ENCODE measurements at places on chromosomes 7 and 10.

- no peak for DNase-seq
These were observed 3.2 kb upstream of the RSU1 start for GRCh38 chr10:16820421-16820820.

DNA sequence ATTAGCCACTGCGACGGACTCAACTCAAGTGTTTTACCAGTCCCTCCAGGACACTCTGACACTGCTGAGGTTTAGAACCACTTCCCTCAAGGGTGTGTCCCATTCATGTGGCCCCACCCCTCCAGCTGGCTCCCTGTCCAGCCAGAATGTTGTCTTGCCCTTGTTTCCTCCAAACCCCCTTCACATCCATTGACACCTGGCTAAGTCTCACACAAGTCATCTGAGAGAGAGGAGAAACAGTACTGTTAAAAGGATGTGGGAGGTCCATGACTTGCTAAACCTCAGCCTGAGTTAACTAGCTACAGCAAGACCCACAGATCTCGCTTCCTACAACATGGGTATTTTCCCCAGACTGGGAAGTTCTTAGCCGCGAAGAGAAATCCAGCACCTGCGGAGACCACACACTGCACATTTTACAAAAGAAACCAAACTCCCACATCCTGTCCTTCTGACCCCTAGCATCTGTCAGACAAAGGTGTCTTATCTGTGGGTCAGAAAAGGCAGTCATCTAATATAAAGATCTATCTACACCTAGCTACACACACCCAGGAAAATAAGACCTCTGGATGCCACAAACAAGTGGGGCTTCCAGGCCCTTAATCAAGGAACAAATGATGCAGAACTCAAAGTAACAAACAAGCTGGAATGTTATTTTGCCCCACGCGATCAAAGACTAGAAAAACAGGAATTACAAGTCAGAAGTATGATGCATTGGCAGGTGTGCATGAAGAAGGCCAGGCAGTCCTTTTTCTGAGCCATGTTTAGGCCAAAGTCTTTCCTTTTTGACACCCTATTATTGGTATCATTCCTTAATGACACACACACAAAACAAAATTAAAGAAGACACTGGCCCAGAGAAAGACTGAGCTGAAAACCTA lies 13.9 kb downstream of the OSBPL3 start:
- no peak for DNase-seq

DNA sequence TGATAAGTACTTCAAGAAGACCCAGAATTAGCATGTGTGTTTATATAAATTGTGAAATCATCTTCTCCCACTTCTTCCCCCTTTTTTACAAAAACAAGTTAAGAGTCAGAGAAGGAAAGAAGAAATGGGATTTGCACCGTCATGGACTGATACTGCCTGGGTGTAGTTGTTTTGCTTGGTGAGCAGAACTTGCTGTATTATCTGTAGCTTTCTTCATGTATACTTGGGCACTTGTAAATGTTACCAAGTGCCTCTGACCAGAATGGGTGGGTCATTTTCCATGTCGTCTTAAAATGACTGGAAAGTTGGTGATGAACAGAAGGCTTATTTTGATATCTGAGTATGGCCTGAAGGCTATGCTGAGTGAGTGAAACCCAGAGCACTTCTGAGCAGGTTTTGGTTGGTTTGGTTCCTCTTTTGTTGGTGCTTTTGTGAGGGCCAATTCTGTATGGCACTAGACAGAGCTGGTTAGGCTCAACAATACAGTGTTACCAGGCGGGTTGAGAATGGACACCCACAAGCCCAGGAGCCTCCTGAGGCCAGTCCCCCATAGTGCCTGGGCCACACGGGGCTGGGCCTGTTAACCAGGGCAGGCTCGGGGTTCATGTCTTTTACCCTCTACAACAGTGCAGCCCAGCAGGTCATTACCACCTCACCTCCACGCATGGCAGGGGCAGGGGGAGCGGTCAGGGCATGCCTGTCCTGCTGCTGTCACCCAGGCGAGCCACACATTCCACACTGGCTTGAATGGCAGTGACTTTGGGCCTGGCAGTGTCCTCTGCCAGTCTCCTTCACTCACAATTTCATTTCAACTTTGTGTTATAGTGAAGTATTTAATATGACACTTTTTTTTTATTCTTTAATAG lies 115.1 kb downstream of the CCNY start:
- no peak for DNase-seq

GRCh38 chr10:97217299-97217698 lies 31.5 kb upstream of the SLIT1 start:
- no peak for DNase-seq

DNA sequence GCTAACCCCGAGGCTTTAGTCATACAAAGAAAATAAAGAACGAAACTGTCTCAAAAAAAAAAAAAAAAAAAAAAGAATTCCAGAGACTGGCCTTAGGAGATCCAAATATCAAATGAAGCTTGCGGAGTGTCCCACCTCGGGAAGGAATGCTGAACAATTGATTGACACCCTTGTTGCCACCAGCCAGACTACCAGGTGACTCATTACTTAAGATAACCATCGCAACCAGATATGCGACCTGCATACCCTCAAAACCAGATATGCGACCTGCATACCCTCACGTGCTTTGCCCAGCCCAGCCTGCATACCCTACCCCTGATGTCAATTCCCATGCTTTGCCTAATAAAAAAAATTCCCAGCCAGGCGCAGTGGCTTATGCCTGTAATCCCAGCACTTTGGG lies 2.7 kb upstream of the PRKRIP1 start:
- DNase-seq = no peak

GRCh38 chr7:151423936-151424335 lies 14.1 kb upstream of the WDR86 start:
- no peak for DNase-seq

DNA sequence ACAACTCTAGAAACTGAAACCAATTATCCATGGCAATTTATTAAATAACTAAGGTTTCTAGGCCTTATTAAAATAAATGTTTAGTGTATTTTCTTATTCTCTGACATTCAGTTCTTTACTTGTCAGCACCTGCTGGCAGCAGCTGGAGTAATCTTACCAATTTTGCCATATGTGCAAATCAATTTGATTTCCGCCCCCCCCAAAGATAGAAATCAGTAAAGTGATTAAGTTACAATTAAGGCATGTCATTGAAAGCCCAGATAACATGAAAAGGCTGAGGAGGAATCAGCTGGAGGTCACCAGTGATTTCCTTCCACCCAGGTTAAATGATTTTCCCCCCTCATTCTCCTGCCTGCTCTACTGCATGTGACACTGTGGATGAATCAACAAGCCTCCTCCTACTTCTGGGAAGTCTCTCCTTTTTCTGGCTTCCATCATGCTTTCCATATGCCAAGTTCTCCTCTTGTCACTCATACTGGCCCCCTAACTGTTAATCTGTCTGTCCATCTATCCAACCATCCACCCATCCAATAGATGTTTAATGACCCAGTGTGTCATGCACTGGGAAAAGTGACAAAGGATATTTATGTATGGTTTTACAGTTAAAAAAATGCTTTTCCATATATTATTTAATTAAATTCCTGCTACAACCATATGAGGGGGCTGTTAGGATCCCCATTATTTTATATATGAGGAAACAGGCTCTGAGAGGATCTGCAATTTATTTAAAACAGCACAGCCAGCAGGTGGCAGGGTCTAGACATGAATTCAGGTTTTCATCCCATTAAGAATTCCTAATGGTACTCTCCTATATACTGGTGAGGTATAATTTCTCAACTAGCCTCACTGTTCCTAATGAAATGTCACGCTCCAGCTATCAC lies 116.5 kb downstream of the ATXN7L1 start:
- DNase-seq = peak; percentile 11

GRCh38 chr10:17751781-17752445 lies at the start of gene TMEM236:
Gene TMEM236, plus strand, starts transcription at chr10:17752201. Its CDS starts 95 bp downstream, at chr10:17752296.
- no peak for DNase-seq

- DNase-seq = no peak
These were observed 29.6 kb downstream of the ARHGAP21 start for GRCh38 chr10:24694086-24694485.

DNA sequence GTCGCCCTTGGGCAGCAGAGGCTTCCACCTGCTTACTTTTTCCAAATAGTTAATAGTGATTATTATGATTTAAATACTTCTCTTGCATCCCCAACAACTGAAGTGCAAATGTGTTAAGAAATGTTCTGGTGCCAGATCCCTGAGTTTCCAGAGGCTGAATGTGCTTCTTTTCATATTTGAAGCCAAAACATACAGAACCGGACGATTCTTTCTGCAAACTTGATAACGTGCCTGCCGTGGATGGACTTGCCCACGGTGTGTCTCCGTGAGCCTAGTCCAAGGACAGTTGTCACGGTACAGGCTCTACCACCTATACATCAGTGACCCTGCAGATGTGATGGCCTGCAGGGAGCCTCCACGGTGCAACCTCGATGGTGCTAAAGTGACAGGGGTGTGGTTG lies 198.6 kb upstream of the LYZL2 start:
- DNase-seq = no peak

DNA sequence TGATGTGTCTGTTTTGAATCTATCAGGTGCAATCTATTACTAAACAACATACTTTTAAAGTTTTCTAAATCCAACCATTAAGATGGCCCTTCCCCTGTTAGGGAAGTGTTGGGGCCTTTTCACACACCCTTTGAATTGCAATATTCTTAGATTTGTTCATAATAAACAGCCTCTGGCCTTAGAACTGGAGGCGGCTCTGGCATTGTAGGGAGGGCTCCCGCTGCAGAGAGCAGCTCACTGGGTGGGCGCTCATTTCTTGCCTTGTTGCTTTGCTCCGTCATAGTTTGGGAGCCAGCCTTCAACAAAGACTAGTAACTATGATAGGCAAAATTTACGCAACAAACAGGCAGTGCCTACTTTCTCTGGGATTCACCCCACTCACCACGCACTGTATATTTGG lies 4.2 kb upstream of the HOXA10 start:
- DNase-seq = no peak

DNA sequence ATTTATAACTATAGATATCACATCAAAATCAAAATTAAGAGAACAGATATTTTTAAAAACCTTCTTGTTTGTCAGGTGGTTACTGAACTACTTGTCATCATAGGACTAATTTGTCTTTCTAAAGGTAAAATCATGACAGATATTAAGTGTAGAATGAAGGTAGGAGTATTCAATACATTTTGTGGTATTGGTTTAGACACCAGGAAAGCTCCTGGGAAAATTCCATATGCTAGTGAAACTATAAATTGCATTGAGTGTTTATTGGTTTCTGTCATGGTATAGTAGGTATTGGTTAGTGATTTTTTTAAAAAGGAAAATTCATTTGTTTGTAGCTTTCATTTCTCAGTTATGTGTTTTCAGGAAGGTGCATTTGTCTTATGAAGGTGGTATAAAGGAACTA lies 132.7 kb downstream of the KCND2 start:
- no peak for DNase-seq

DNA sequence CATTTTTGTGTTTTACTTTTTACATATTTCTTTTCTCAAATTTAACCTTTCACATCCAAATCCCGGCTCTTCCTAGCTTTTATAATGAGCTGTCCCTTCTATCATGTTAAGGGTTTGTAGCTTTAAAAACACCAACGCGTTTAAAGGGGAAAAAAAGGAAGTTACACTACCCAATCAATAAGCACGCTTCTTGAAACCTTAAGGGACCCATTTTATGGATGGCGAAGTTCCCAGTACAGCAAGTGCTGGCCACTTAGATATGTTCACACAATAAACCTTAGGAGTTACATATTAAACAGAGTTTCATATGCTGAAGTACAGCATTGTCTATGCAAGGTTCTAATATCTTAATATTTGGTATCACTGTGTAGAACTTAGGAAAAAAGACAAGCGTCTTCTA lies 1.8 kb downstream of the GNG11 start:
- DNase-seq = no peak

- DNase-seq = no peak
These were observed 260.4 kb downstream of the ELFN1 start for GRCh38 chr7:1930381-1931065.

DNA sequence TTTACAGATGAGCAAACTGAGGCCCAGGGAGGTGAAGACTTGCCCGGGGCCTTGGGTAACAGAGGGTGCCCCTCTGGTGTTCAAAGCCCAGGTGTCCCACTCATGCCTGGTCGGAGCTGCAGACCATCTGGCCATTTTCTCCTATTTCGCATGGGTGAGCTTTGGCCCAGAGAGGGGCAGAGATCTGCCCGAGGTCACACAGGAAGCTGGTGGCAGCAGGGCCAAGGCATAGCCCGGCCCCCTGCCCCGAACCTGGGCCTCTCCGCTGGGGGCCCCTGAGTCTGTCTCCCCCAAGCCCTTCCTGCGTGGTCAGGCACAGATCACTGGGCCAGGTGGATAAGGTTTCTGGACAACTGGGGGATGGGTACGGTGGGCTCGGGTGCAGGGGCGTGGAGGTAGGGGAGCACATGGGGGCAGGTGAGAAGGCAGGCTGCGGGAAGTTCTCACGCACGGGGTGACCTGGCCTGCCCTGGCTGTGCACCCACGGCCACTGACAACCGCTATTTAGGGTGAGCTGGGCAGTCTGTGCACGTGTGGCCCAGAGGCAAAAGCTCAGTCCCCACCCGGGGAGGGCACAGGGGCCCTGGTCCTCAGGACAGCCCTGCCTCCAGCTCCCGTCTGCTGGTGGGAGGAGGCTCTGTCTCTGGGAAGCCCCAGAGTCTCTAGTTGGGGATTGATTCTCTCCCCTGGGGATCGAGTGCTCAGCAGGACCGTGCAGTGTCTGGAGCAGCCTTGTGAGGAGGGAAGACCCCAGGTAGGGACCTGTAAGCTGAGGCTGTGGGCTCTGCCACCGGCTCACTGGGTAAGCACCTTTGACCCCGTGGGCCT lies 68.6 kb downstream of the UNCX start:
- no peak for DNase-seq

DNA sequence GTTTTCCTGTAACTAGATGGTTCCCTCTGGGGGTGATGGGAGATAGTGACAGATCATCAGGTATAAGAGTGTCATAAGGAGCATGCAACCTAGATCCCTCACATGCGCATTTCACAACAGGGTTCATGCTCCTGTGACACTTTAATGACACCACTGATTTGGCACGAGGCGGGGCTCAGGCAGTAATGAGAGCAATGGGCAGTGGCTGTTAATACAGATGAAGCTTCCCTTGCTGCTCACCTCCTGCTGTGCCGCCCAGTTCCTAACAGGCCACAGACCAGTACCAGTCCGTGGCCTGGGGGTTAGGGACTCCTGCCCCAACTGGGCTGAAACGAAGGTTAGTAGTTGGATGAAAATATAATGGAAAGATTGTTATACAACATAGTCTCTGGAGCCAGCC lies 201.6 kb upstream of the LRRN3 start:
- DNase-seq = no peak

DNA sequence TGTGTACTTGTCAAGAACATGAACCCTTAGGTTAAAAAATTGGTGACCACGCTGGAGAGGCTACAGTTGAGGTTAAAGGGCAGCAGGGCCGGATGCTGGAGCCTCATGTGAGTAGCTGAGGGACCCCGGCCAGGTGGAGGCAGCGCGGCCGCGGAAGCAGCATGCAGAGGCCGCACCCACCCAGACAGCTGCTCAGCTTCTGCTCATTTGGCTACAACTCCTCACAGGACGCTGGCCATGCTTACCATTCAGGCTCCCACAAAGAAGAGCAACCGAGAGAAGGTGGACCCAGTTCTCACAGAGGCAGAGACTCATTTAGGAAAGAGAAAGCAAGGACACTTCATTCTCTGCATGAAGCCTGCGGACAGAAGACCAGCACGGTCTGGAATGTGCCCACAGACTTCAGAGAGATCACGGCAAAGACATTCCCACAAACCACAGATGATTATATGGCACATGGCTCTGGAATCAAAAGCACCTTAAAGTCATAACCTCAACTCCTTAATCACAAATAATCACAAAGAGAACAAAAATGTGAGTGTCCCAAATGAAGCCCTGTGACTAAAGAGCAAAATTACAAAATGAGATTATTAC lies 94.4 kb downstream of the VOPP1 start:
- DNase-seq = no peak

All from nucleus accumbens (tissue), 56 donors.